ENCODE measurements at places on chromosomes 6 and 20.
A peak's percentile ranks its signal among the peaks of the same experiment; 100 is the strongest.

DNA sequence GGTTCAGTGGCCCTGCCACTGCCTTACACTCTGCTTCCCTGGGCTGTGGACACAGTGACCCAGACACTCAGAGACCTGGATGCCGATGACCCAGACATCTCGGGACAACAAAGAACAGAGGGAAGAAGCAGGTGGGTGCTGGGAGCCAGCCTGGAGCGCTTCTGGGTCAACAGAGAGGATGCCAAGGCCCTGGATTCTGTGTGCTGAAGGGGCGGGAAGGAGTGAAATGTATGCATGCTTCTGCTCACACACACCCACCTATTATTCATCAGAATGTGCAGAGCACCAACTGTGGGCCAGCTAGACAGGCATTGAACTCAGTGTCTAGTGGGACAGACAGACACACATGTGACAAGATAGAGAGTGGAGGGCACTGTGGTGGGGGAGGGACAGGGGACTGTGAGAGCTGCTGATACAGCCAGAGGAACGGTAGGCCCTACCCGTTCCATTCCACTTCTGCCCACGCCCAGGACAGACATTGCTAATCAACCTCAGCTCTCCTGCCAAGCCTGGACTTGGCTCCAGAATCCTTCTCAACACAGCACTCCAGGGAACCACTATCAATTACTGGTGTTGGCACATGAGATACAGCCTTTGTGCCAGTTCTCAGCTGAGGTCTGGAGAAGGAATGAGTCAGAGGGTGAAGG lies 20.2 kb downstream of the KCNK15 start:
- no peaks in the 10 kb centered on the region for H3K4me1 ChIP-seq
- H3K36me3 ChIP-seq = no peaks in the 10 kb centered on the region
- H3K27me3 ChIP-seq = no peaks in the 10 kb centered on the region
- DNase-seq = no peak

DNA sequence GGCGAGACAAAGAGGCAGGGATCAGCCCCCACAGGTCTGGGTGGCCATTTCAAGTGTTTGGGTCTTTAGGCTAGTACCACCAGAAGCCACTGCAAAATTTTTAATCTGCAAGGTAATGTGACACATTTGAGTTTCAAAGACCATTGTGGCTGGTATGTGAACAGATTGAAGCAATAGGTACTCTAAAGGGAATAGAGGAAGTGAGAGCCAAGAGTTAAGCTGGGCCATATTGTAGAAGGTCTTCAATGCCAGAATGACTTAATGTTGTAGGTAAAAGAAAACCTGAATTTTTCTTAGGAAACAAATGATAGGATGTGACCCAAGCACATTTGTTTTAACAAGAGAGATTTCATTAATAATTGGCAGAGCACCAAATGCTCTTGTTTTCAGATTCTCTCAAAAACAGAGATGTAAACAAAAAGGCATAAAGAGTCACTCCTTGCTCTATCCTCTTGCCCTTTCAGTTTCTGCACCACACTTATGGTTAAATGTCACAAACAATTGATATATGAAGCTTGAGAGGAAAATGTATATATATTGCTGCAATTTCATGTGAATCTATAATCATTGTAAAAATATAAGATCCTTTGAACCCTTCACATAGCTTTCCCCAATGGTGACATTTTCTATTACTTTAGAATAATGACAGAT lies 307.1 kb upstream of the PLN start:
- no peak overlapping the region for H3K27ac ChIP-seq
- H3K27me3 ChIP-seq = no peaks in the 10 kb centered on the region
- no peak for DNase-seq
- H3K4me3 ChIP-seq = no peak overlapping the region
- no peaks in the 10 kb centered on the region for H3K4me1 ChIP-seq

GRCh38 chr6:155440398-155441111 lies 15.1 kb downstream of the NOX3 start:
- no peaks in the 10 kb centered on the region for H3K4me1 ChIP-seq
- H3K27me3 ChIP-seq = no peaks in the 10 kb centered on the region
- H3K27ac ChIP-seq = no peak overlapping the region
- no peak for DNase-seq

- H3K4me1 ChIP-seq = no peaks in the 10 kb centered on the region
- no peak overlapping the region for H3K4me3 ChIP-seq
- no peaks in the 10 kb centered on the region for H3K36me3 ChIP-seq
- no peak overlapping the region for H3K27ac ChIP-seq
- DNase-seq = no peak
Measured at GRCh38 chr6:105522626-105523322, 119.9 kb upstream of the PREP start.

DNA sequence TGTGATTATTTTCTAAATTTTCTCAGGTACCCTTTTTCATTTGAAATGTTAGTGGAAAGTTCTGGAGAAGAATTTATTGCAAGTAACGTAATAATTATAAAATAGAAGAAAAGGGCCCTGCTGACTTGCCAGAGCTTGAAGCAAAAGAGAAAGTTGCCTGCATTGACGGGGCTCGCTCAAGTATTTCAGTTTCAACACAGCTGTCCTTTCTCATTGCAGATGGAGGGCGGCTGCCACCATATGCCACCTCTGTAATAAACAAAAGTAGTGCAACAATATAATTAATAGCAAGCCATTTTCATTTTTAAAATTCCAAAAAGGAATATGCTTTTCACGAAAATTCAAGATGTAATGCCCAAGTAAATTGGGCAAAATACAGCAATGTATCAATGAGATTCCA lies 246.2 kb downstream of the PACRG start:
- H3K36me3 ChIP-seq = no peaks in the 10 kb centered on the region
- no peaks in the 10 kb centered on the region for H3K27me3 ChIP-seq
- no peak overlapping the region for H3K27ac ChIP-seq
- H3K4me1 ChIP-seq = no peaks in the 10 kb centered on the region

- H3K4me3 ChIP-seq = peak overlapping the region; percentile 64
- peaks cover 14% of the 10 kb centered on the region for H3K4me1 ChIP-seq
- H3K27ac ChIP-seq = peak overlapping the region; percentile 84
- H3K27me3 ChIP-seq = no peaks in the 10 kb centered on the region
Measured at GRCh38 chr6:43020847-43021246, 576 bp upstream of the RRP36 start.

GRCh38 chr20:64079273-64080012 lies at the start of gene RGS19:
Gene RGS19 (minus strand): TSS chr20:64079518. CDS start chr20:64076886, 2,632 bp downstream.
- H3K27ac ChIP-seq = peak within 1 kb of the TSS; percentile 70
- no peaks in the 10 kb centered on the region for H3K36me3 ChIP-seq
- H3K4me1 ChIP-seq = peaks cover 5% of the 10 kb centered on the region
- peak; percentile 56 for DNase-seq
- peak within 1 kb of the TSS; percentile 45 for H3K4me3 ChIP-seq
- peaks cover 24% of the 10 kb centered on the region for H3K27me3 ChIP-seq

GRCh38 chr6:73642530-73642929 lies 11.3 kb downstream of the SLC17A5 start:
- no peaks in the 10 kb centered on the region for H3K36me3 ChIP-seq
- no peaks in the 10 kb centered on the region for H3K27me3 ChIP-seq
- H3K4me3 ChIP-seq = no peak overlapping the region
- peak overlapping the region; percentile 71 for H3K27ac ChIP-seq

DNA sequence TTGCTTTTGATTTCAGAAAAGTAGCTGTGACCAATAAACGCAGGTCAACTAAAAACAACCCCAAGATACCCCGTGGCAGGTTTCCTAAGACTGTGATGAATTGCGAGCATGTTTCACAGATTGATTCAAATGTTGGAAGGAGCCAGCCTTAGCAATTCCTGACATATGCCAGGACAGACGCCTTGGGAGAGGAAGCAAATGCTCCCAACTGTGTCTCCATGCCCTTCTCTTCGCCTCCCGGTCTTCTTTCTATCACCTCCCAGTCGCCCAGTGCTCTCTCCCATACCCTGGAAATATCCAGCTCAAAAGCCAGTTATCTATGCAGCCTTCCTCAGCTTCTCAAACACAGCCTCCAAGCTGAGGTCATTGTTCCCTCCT lies 32.0 kb downstream of the KIAA0319 start:
- DNase-seq = no peak
- no peaks in the 10 kb centered on the region for H3K36me3 ChIP-seq
- H3K4me1 ChIP-seq = no peaks in the 10 kb centered on the region
- H3K27me3 ChIP-seq = no peaks in the 10 kb centered on the region
- H3K27ac ChIP-seq = no peak overlapping the region

- no peak overlapping the region for H3K4me3 ChIP-seq
- H3K4me1 ChIP-seq = no peaks in the 10 kb centered on the region
- H3K36me3 ChIP-seq = no peaks in the 10 kb centered on the region
Measured at GRCh38 chr6:100479179-100480035, 14.7 kb upstream of the SIM1 start.

GRCh38 chr20:34541264-34541901 lies 17.1 kb upstream of the MAP1LC3A start:
- no peaks in the 10 kb centered on the region for H3K36me3 ChIP-seq
- H3K4me1 ChIP-seq = no peaks in the 10 kb centered on the region
- H3K4me3 ChIP-seq = no peak overlapping the region
- DNase-seq = no peak
- H3K27me3 ChIP-seq = no peaks in the 10 kb centered on the region

- no peak overlapping the region for H3K4me3 ChIP-seq
- peak; percentile 10 for DNase-seq
- H3K36me3 ChIP-seq = no peaks in the 10 kb centered on the region
- no peaks in the 10 kb centered on the region for H3K4me1 ChIP-seq
- no peaks in the 10 kb centered on the region for H3K27me3 ChIP-seq
Measured at GRCh38 chr20:41174782-41175181, 37.4 kb downstream of the PLCG1 start.

GRCh38 chr6:155782739-155783459 lies 327.3 kb upstream of the NOX3 start:
- no peak overlapping the region for H3K4me3 ChIP-seq
- H3K27me3 ChIP-seq = no peaks in the 10 kb centered on the region
- no peak for DNase-seq
- no peaks in the 10 kb centered on the region for H3K36me3 ChIP-seq
- H3K4me1 ChIP-seq = no peaks in the 10 kb centered on the region
- no peak overlapping the region for H3K27ac ChIP-seq

GRCh38 chr6:81819767-81820166 lies 67.3 kb upstream of the TENT5A start:
- no peaks in the 10 kb centered on the region for H3K4me1 ChIP-seq
- no peaks in the 10 kb centered on the region for H3K27me3 ChIP-seq
- H3K36me3 ChIP-seq = no peaks in the 10 kb centered on the region
- H3K27ac ChIP-seq = no peak overlapping the region

DNA sequence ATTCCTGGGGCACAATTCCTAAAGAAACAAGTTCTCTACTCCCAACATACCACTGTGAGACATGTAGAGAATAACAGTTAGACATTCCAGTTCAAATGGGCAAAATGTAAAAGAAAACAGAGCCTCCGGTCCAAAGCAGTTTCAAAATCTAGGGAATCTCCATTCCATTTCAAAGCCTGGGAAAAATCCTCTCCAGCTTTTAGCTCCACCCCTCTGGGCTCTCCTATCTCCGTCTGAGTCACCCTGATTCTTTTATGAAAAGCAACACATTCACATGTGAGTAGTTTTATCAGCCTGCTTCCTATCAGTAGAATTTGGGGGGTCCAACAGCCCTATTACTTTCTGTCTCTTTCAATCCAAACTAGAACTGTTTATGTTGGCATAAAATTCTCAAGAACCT lies 3.7 kb downstream of the CSNK2A1 start:
- H3K4me3 ChIP-seq = no peak overlapping the region
- DNase-seq = peak; percentile 36
- H3K27me3 ChIP-seq = no peaks in the 10 kb centered on the region
- no peaks in the 10 kb centered on the region for H3K36me3 ChIP-seq
- peaks cover 21% of the 10 kb centered on the region for H3K4me1 ChIP-seq

DNA sequence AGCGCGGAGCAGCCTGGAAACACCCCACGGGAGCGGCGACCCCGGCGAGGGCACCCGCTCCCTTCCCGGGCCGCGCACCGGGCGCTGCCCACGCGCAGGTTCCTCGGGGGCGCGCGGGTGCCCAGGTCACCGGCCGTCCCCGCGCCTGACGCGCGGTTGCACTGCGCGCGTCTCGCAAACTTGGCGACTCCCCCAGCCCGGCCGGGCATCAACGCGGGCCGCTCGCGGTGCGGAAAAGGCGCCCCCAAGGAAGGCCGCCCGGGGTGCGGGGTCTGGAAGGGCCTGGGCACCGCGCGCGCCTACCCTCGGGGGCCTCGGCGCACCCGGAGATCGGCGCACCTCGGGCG lies 555 bp upstream of the ZBTB46 start:
- H3K4me3 ChIP-seq = peak overlapping the region; percentile 35
- H3K27me3 ChIP-seq = no peaks in the 10 kb centered on the region
- H3K4me1 ChIP-seq = peaks cover 24% of the 10 kb centered on the region
- no peak for DNase-seq

DNA sequence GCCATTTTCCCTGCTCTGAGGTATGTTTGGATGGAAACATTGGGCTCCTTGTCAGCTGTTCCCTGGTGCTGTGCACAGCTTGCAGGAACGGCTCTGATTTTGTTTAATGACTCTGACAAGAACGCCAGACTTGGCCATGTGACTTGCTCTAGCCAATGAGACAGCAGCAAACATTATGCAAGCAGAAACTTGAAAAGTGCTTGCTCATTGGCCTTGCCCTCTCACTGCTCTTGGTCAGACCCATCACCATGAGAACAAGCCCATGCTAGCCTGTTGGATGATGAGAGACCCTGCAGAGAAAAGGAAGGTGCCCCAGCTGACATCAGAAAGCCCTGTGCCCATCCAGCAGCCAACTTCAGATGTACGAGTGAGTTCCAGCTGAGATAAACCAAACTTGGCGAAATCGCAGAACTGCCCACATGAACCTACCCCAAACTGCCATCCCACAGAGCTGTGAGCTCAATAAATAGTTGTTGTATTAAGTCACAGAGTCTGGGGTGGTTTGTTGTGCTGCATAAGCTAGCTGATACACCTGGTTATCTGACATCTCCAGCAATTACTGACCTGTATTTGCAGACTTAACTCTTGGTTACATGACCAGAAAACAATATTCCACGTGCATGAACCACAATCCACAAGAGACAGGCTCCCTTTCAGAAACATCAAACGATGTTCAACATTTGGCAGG lies 96.9 kb downstream of the JPH2 start:
- no peak overlapping the region for H3K4me3 ChIP-seq
- H3K27ac ChIP-seq = no peak overlapping the region
- no peaks in the 10 kb centered on the region for H3K4me1 ChIP-seq
- DNase-seq = no peak
- no peaks in the 10 kb centered on the region for H3K27me3 ChIP-seq
- no peaks in the 10 kb centered on the region for H3K36me3 ChIP-seq

DNA sequence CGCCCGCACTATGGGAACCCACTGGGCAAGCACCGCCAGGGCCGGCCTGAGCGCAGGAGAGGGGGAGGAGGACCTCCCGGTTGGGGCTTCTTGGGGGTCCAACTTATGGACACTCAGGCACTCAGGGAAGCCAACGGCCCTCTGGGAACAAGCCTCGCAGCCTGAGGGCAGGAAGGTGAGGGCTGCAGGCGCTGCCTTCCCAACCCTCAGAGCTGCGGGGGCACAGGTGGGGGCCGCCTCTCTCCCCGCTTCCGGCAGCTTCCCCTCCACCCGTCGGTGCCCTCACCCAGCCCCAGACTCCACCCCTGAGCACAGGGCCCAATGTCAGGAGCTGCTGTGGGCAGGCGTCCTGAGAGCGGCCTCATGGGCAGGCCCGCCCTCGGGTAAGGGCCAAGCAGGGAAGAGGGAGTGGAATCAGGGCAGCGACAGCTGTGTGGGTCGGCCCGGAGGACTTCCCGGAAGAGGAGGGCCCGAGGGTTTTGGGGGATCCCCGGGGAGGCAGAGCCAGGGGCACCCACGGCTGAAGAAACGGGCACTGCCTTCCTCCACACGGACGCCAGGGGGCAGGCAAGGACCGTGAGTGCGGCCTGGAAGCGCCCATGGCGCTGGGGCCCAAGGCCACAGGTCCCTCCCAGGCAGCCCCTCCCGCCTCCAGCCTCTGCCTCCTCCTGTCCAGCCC lies 488 bp upstream of the PTK6 start:
- no peak overlapping the region for H3K4me3 ChIP-seq
- H3K27me3 ChIP-seq = peaks cover 11% of the 10 kb centered on the region
- no peak overlapping the region for H3K27ac ChIP-seq
- peak; percentile 79 for DNase-seq
- no peaks in the 10 kb centered on the region for H3K36me3 ChIP-seq
- H3K4me1 ChIP-seq = no peaks in the 10 kb centered on the region

Measured in uterus (tissue), 4 donors.